ENCODE measurements at places on chromosomes 4 and X. TPM values are rescaled to one million over a fixed set of nuclear protein-coding genes. Genes with fewer than 3 reads are reported as not detected.

The NSG1 gene
- 49.8 TPM for polyA plus RNA-seq

The CLDN22 gene
- not detected for polyA plus RNA-seq

The TCEAL5 gene
- polyA plus RNA-seq = not detected

The RGN gene
- polyA plus RNA-seq = not detected

The S100P gene
- polyA plus RNA-seq = 1.7 TPM

The CFI gene
- not detected for polyA plus RNA-seq

The SPIN2A gene
- 0.13 TPM for polyA plus RNA-seq

The MFSD8 gene
- polyA plus RNA-seq = 5.3 TPM

The CT45A5 gene
- not detected for polyA plus RNA-seq

The CLTRN gene
- polyA plus RNA-seq = 0.17 TPM

The PDK3 gene
- polyA plus RNA-seq = 48.3 TPM
